ENCODE measurements at places on chromosomes 16 and 17. TPM values are rescaled to one million over a fixed set of nuclear protein-coding genes. Genes with fewer than 3 reads are reported as not detected.

DNA sequence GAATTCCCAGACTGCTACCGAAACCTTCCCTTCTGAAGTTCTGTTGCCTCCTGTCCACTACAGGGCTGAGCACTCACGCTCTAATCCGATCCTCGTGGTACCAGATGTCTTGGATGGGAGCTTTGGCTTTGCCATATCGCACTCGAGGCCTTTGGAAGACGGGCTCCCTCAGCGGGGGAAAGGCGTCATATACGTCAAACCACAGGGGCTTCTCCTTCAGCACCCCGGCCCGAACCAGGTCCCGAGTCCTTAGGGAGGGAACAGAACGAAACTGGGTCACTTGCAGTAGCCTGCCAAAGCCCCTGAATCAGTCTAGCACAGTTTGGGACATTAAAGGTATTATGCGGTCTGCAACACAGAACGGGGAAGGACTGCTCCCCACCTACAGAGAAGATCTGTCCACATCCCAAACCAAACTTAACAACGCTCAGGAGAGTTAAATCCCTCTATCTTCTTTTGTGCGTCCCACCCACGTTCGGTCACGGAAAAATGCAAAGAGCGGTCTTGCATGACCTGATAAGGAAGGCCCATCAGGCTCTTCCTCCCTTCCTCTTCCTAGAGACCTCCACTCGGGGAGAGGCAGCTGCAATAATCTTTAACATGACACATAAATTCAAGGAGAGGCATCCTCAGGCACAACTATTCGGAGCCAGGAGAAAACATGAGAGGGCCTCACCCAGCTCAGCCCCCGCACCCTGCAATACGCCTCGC, 526 bp downstream of the MRPS23 start:
- no peak for DNase-seq

DNA sequence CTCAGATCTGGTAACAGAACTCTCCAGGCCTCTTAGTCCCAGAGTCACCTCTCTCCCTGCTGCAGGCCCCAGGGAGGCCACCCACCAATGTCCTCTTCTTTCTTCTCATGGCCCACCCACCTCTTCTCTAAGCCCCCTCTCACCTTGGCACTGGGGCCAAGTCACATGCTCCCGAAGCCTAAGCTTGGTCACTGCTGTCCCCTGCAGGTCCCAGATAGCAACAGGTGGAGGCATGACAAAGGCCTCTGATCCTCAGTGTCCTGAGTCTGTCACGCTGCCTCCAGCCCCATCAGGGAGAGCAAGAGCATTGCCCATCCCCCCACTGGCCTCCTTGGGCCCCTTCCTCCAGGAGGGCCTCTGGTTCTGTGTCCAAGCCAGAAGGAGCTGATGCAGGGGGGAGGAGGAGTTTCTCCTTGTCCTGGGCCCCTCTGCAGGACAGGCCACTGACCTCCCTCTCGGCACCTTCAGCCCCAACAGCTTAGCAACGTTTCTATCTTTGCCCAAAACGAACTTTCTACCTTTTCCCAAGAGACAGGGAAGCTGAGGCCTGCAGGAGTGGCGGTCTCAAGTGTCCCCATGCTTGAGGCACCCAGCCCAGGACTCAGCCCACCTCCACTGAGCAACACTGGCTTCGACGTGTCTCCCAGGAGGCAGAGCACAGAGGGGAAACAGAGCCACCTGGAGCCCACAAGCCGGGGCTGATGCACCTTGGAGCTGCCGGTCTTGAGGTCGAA, 8.6 kb downstream of the P2RX1 start:
- no peak for DNase-seq

- no peak for DNase-seq
Measured at GRCh38 chr17:36732351-36732750, 131.0 kb downstream of the MRM1 start.

- DNase-seq, result no peak
Measured at GRCh38 chr17:8131844-8132441, 8.0 kb upstream of the HES7 start.

DNA sequence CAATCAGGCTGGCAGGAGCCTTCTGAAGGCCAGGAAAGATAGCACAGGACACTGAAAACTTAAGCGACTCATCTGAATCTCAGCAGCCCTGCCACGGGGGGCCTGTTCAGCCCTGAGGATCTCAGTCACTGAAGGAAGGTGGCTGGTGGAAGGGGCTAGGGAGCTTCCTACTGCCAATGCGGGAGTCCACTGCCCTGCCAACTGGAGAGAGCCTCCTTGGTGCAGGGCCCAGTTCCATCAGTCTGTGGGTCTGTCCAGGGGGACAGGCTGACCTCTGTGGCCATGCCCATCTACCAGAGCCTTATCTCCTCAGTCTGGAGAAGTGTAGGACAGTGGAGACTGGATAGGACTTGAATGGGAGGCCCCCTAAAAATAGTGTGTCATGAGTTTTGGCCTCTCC, 1851.6 kb downstream of the TP53TG3F start:
- no peak for DNase-seq

GRCh38 chr17:45132572-45133463, 503 bp upstream of the PLCD3 start:
- peak; percentile 54 for DNase-seq

GRCh38 chr16:9950658-9951057, 231.6 kb downstream of the GRIN2A start:
- DNase-seq, result no peak

DNA sequence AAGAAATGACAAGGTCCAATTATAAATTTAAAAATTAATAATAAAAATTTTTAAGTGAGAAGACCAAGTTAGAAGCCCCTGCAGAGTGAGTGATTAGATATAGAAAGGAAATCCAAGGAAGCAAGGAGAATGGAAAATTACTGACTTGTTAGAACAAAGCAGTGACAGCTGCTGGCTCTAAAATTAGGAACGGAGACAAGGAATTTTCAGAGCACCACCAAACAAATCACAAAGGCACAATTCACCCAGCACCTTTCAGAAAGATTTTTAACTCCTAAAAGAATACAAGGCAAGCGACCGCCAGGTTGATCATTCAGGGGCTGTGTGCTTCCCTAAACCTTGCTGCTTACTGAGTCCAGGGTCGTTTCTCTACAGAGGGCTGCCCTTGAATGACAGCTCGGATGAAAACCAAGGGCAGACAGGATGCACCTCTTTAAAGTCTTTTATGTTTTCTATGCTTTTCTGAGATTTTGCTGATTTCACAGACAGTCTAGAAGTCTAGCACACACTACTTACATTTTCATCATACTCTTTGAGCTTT, 45.4 kb upstream of the GINS3 start:
- no peak for DNase-seq

DNA sequence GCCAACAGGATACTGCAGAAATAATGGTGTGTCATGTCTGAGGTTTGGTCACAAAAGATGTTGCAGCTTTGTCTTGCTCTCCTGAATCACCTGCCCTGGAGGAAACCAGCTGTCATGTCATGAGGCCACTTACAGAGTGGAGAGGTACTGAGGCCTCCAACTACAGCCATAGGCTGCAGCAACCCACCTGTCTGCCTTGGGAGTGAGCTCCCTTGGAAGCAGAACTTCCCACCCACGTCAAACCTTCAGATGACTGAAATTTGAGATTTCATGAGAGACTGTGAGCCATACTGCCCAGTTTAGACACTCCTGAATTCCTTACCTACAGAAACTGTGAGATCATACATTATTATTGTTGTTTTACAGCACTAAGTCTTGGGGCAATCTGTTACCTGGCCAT, 475.9 kb downstream of the HS3ST3B1 start:
- DNase-seq, result no peak

GRCh38 chr16:4828567-4829321, 18.3 kb downstream of the GLYR1 start:
- DNase-seq, result no peak

The CSH1 gene
- total RNA-seq, result not detected

The RASD1 gene
- 76.9 TPM for total RNA-seq

The GAST gene
- not detected for total RNA-seq

The TPSB2 gene
- 112 TPM for total RNA-seq

The TBC1D3I gene
- total RNA-seq, result not detected
